Fibroblast of skin of back (primary cell): ENCODE measurements at places on chromosomes 7 and 10.

DNA sequence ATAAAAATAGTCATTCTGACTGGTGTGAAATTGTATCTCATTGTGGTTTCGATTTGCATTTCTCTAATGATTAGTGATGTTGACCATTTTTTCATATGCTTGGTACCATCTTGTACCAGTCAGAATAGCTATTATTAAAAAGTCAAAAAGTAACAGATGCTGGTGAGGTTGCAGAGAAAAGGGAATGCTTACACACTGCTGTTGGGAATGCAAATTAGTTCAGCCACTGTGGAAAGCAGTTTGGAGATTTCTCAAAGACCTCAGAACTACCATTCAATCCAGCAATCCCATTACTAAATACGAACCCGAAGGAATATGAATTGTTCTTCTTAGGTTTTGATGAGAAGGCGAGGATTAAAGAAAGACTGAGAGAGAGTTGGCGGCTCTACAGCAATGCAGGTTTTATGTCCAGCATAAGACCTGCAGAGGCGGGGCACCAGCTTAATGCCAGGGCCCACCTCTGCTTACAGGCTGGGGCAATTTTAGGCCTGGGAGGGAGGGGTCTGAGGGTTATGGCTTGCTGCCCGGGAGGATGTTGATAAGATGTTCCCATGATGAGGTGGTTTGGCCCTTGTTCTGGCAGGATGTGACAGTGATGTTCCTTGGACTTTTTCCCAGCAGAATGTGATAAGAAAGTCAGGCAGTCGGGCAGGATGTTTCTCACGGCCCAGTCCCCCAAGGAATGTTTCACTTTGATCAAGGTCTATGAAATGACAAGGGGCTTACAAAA lies 74.4 kb downstream of the MEST start:
- DNase-seq: peak; percentile 54

GRCh38 chr7:81632418-81632817 lies 137.4 kb downstream of the HGF start:
- DNase-seq: no peak

GRCh38 chr10:63628526-63629362 lies 107.5 kb downstream of the REEP3 start:
- DNase-seq: peak; percentile 51

GRCh38 chr7:2109936-2110609 lies 122.7 kb downstream of the MAD1L1 start:
- peak; percentile 98 for DNase-seq

DNA sequence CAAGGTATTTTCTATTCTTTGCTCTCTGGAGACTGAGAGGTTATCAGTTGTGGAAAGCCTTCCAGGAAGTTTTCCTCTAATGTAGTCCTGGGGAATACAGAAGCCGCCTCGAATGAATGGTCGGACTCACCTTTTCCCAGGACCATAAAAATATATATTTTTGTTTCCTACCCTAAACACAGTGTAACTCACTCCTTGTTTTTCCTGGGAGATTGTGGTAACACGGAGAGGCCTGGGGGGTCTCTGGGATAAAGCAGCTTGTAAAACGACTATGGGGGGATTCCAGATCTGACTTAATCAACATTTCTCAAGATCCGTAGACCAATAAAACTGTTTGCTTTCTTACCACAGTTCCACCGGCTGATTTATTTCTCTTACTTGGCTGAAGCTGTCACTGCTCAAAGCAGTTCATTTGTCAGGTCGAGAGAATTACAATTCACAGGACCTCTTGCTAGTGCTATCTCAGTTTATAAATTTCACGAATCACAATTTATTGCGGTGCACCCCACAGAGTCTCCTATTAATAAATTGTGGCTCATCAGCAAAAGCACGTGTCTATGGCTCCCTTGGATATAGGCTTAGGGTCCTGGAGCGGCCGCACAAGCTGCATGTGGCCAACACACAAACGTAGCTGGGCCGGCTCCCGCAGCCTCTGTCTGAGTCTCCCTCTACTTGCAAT lies 176.3 kb upstream of the BMPER start:
- DNase-seq: no peak

- DNase-seq: peak; percentile 46
These were observed at the start of gene FGL2 for GRCh38 chr7:77199013-77199966. Gene FGL2, minus strand, starts transcription at chr7:77199819. Its CDS starts 26 bp downstream, at chr7:77199793.

DNA sequence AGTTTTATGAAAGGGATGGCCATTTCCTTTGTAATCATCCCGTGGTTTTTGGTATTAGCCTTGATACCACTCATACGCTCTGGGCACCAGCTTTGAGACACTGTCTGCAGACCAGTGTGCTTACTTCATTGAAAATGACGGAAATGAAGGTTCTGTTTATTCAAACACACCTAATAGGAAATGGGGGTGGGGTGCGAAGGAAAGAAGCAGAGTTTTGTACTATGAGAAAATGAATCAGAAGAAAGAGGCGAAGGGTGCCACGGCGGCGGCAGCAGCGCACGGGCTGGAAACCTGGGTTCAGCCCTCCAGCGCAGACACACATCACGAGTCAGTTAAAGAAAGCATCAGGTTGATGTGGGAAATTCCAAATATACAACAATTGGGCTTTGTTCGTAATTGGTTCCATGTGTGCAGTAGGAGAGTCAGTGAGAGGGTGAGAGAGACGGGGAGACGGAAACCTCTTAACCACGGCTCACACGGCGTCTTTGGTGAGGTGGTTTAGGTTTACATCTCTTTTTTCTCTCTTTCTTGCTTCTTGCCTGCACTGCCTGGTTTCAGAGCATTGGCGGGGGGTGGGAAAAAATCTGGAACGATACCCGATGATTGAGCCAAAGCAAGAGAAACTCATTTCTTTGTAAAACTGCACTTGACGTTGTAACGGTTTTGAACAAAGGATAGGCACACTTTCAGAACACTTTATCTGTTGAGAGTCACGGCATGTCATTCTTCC lies 321.2 kb downstream of the FRMD4A start:
- DNase-seq: peak; percentile 88

DNA sequence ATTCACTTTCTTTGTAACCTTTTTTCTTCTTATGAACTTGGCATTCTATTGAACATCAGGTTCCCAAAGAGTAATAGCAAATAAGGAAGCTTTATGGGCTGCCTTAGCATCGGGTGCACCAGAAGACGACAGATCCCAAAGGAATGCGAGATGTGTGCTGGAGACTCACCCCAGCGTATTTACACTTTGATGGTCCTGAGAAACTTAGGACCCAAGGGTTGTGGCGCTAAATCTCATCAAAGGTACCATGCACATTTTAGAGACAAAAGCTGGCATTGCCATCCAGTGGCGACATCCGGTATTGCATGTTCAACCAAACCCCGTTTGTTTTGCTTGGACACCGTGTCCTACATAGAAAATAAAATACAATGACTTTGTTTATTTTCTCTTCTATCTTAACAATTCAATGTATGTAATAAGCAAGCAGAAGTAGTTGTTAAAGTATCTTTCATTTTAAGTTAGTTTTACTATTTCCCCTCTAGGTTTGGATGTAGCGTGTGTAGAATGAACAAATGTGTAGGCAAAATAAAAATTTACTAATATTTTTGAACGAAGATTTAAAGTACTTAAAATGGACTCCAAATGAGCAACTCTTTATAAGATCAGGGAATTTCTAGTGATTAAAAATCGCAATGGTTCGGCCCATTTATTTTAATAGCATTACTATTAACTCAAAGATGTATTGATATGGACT lies 1154.8 kb downstream of the GATA3 start:
- peak; percentile 54 for DNase-seq

DNA sequence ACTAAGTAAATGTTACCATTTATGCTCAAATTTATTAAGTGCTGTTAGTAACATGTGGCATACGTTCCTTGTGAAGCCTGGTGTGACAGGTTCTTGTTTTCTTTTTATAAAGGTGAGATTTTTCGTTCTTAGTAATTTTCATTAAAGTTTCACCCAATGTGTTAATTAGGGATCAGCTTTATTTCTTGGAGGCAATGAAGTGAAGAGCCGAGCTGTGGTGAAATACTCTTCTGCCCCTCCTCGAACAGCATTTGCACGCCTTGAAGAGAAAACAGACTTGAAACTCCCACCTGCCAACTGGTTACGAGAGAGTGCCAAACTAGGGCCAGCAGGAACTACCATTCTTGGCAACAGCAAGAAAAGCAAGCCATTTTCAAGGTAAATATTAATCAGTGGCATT lies 1.5 kb downstream of the EDRF1 start:
- no peak for DNase-seq

- DNase-seq: peak; percentile 98
These were observed 118.2 kb downstream of the ADAM12 start for GRCh38 chr10:126270111-126270510.

GRCh38 chr10:33772370-33773252 lies 438.1 kb upstream of the NRP1 start:
- no peak for DNase-seq

GRCh38 chr10:14761372-14761771 lies 13.3 kb downstream of the FAM107B start:
- DNase-seq: no peak

DNA sequence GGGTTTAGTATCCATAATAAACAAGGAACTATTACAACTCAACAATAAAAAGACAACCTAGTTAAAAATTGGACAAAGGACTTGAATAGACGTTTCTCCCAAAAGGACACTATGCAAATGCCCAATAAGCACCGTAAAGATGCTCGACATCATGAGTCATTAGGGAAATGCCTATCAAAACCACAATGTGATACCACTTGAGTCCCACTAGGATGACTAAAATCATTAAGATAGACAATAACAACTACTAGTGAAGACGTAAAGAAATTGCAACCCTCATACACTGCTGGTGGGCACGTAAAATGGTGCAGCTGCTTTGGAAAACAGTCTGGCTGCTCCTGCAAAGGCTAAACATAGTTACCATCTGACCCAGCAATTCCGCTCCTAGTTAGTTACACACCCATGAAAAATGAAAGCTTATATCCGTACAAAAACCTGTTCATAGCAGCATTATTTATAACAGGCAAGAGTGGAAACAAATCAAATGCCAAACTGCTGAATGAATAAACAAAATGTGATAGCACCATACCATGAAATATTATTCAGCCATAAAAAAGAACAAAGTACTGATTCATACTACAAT lies 17.3 kb downstream of the CCDC3 start:
- no peak for DNase-seq

GRCh38 chr10:43110338-43111071 lies 27.7 kb upstream of the CSGALNACT2 start:
- peak; percentile 16 for DNase-seq

DNA sequence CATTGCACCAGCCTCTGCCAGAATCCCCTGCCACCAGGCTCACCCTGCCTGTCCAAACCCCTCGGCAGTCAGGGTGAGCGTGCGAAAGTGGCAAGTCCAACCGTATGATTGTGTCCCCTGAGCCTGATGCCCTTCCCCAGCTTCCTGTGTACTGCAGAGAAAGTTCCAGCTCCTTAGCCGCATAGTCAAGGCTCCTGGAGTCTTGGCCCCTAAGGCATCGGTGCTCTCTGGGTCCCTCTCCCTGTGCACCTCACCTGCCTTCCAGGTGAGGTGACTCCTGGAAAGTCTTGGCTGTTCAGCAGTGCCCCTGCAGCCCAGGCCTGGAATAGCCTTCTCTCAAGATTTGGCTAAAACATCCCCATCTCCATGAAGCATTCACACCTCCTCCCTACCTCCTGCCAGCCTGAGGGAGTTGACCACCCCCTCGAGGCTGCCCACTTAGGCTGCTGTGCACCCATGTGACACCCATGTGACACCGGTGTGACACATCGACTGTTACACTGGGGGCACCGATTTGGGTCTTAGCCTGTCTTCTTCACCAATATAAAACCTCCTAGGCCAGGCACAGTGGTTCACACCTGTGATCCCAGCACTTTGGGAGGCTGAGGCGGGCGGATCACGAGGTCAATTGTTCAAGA lies 56.1 kb upstream of the ELN start:
- no peak for DNase-seq

DNA sequence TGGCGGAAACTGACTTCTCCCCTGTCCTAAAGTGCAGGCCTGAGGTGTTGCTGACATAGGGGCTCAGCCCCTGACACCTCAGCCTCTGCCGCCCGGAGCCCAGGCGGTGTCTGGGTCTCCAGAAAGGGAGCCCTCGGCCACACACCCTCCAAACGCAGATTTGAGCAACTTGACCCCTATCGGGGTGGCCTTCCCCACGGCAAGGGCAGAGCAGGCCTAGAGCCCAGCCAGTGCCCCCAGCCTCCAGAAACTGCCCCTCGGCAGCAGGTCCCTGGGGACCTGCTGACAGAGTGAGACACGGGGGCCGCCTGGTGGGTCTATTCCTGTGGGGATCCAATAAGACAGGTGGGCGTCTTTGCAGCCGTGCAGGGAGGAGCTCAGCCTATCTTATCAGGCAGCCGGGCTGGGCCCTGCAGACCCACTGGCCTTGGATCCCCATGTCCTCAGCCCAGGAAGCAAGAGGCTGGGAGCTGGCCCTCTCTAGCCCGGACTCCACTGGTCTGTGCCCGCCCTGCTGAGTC lies 11.0 kb downstream of the TMEM184A start:
- DNase-seq: no peak

DNA sequence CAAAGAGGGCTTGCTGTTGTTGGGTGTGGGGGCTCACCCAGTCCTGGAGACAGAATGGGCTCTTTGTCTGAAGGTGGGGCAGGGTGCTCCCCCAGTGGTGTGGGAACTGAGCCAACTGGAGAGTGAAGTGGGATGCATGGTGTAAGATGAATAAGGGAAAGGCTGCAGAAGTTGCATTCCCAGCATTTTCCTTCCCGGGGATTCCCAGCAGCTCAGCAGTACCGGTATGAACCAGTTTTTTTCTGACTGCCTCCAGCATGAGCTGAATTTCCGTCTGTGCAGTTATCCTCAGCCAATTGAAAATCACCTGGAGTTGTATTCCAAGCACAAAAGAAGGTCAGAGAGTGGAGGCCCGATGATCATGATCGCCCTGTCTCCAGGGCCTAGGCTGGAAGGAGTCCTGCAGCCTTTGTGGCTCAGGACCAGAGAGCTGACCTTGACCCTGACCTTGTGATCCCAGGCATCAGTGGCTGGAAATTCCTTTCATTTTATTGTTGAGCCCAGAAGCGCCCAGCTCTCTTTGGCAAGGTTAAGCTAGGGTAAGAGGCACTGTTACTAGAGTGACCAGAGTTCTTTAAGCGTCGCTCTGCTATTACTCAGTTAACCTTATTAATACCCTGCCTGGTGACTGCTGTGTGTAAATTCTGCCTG lies 33.4 kb downstream of the OGDH start:
- DNase-seq: peak; percentile 84

GRCh38 chr10:74799721-74800221 lies 26.6 kb upstream of the KAT6B start:
- DNase-seq: peak; percentile 97

- DNase-seq: no peak
These were observed 69.1 kb upstream of the WAC start for GRCh38 chr10:28463676-28464395.

GRCh38 chr10:131206111-131206995 lies 105.2 kb downstream of the TCERG1L start:
- DNase-seq: no peak

- DNase-seq: no peak
These were observed 16.8 kb downstream of the APBB1IP start for GRCh38 chr10:26454891-26455290.

- DNase-seq: no peak
These were observed 140.7 kb upstream of the ANKRD1 start for GRCh38 chr10:91061608-91062007.

GRCh38 chr7:36966636-36967035 lies 242.3 kb upstream of the AOAH start:
- no peak for DNase-seq

GRCh38 chr10:72802763-72803505 lies 90.6 kb upstream of the OIT3 start:
- DNase-seq: peak; percentile 75

GRCh38 chr7:25297278-25297677 lies 69.0 kb upstream of the NPVF start:
- DNase-seq: no peak
